H9 (cell line): ENCODE measurements at places on chromosomes 6 and 20. TPM values are rescaled to one million over a fixed set of nuclear protein-coding genes. Genes with fewer than 3 reads are reported as not detected.
A peak's percentile ranks its signal among the peaks of the same experiment; 100 is the strongest.

DNA sequence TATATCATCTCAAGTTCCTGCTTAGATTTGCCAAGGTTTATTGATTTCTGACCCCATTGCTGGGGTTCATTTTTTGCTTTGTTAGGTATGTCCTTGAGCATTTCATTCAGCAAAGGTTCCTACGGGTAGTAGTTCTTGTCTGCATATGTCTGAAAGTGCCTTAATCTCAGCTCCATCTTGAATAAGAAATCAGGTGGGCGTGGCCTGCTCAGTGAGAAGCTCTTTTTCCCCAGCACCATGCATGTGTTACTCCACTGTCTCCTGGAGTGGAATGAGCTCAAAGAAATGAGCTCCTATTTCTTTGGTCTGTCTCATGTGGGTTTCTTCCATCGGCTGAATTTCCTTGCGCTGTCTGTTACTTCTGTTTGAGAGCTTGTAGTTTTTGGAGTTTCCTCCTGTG lies 201.9 kb downstream of the QKI start:
- no peak for DNase-seq

GRCh38 chr6:108707328-108707976 lies 140.8 kb upstream of the ARMC2 start:
- peak; percentile 22 for DNase-seq

DNA sequence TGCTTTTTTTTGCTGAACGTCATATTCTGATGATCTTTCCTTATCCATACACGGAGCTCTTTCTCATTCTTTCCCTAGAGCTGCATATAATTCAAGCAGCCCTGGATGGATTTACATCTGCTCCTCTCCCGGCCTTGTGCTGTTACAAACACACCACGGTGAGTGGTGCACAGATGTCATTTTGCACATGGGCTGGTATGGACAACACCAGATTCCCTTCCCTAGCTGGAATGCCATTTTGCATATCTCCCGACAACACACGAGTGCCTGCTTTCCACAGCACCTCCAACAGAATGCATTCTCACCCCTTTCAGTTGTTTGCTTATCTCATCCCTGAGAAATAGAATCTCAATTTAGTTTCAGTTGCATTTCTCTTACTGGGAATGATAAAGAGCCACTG lies 69.5 kb upstream of the AFDN start:
- no peak for DNase-seq

- no peak for DNase-seq
Measured at GRCh38 chr6:159163901-159164370, 5.3 kb upstream of the FNDC1 start.

DNA sequence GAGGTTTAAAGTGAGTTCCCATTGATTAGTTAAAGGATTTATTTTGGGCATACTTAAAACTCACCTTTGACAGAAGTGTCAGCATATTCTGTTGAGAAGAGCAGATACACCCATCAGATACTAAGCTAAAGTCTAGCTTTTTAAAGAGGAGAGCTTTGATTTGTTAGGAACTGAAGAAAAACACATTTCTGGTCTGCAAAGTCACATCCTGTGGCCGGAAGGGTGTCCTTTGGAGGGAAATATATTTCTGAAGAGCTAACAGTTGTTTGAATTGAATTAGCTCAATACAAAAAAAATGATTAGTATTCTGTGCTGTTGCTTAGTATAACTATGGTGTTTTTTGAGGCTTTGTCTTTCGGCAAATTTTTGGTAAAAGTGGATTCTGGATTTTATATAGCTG lies 302.7 kb downstream of the RFPL4B start:
- no peak for DNase-seq

- no peak for DNase-seq
Measured at GRCh38 chr6:150134280-150134920, 8.4 kb upstream of the PPP1R14C start.

DNA sequence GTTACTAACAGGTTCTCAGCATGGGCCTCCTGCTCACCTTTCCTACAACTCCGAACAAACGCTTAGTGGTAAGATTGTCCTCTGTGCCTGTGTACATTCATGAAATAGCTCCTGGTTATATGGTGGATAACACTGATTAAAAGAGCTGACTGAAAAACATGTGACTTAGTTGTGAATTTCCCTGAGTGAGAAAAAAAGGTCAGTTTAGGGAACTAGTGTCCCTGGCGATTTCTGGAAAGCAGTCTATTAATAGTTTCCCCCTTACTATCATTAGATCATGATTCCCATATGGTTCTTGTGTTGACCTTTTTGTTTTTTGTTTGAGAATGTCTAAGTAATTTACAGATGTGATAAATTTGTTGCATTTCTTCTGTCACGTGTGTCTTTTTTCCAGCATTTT lies 15.6 kb downstream of the SNRPC start:
- DNase-seq: no peak

DNA sequence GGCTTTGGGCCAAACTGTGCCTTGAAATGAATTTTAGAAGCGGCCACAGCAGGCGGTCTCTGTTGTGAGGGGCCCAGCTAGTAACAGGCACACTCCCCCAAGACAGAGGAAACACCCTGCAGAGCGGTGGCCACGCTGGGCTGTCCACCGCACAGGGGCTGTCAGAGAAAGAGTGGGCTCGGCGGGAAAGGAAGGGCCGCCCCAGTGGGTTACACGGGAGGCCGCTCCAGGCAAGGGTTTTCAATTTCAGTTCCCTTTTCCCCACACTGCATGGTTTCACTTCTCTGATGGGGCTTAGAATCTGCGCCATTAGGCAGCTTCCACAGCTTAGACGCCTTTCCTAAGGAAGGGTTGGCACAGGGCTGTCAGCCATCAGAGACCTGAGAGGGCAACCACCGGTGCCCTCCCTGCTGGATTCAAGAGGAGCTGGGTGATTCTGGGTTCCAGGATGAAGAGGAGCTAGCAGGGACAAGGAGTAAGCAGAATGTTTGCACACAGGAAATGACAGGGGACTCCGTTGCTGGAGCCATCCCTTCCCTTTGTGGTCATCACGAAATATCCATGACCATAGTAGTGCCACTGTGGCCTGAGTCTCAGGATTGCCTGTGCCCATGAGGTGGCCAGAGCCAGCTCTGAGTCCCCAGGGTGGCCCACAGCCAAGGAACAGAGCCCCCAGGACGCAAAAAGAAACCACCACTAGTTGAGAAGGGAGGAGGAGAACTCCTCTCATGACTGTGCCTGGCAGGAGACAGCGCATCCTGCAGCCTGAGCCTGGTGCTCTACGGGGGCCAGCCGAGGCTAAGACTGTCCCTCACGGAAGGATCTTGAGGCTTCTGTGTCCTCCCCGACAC lies 282.7 kb downstream of the NRN1 start:
- DNase-seq: no peak

DNA sequence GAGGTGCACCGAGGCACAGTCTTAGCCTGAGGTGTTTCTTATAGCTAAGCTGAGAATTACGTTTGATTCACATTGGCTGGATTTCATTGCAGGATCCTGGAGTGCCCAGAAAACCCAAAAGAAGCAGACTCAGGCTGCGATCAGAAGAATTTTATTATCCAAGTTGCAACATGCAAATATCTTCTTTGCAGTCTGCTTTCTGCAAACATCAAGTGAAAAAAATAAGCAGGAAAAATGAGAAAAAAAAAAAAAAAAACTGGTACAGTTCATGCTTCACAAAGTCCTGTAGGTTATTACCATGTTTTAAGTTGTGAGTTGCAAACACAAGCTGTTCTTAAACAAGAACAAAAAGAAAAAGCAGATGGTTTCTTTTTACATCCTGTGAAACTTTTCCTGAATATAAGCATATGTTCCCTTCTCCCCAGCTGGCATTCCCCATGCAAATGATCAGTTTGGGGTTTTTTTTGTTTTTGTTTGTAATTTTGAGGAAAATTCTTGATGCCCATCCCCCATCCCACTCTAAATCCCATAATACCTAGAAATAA lies 349.0 kb downstream of the CBLN4 start:
- no peak for DNase-seq

DNA sequence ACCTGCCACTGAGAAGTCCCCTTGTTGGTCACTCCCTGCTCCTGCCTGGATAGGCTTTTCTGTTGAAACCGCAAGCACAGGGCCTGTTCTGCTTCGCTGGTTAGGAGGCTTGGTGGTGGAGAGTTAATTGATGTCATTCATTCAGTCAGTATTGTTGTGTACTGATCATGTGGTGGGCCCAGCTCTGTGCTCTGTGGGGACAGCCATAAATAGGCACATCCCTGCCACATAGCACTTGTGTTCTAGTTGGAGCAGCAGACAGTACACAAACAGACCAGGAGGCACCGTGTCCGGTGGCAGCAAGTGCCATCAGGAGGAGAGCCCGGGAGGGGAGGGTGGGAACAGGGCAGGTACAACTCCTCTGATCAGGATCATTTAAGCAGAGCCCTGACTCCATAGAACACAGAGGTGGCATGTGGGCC lies 155.2 kb upstream of the INSM1 start:
- no peak for DNase-seq

DNA sequence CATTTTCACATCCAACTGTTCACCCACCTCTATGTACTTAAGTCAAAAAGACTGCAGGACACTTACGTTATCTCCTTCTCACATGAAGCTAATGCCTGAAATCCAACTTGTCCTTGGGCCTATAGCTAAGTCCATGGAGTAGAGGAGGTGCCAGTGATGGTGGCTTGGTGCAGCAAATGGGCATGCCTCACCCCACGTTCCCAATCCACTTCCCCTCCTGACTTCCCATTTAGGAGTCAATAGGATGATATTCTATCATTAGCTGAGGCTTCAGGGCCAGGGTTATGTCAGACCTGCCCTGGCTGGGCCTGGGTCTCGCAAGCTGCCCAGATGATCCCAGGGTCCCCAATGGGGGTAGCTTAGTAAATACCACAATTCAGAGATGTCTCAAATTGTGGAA lies 410.4 kb downstream of the MAFB start:
- DNase-seq: no peak

DNA sequence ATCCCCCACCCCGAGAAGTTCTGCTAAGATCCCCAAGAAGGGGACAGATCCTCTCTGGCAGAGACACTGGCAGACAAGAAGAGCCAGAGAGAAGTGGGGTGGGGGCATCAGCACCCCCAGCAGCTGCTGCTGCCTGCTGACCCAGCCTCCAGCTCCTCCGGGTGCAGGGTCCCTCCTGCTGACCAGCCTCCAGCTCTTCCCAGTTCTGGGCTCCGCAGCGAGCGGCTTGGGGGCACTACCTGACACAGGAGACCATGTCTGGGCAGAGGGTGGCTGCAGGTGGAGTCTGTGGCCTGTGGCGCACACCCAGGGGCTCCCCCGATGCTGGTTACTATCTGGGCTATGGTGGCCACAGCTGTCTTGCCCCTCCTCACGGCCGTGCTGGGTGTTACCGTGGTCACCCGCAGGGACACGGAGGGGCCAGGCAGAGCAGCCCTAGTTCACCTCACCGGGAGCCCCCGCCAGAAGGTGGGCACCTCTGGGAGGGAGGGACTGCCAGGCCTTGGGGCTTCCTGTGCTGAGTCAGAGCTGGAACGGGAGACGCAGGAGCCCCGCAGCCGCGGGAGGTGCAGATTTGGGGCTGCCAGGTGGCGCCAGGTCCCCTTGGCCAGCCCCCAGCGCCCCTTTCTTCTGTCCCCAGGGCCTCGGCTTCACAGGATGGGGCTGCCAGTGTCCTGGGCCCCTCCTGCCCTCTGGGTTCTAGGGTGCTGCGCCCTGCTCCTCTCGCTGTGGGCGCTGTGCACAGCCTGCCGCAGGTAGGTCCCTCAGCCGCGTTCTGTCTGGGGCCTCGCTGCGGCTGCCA lies 630 bp downstream of the LIME1 start:
- DNase-seq: peak; percentile 57

GRCh38 chr6:56368491-56368890 lies 121.1 kb upstream of the COL21A1 start:
- no peak for DNase-seq

TBX18 gene
- total RNA-seq: 0.02 TPM in 1 of 2 replicates, not detected in the other

PRRT1 gene
- total RNA-seq: 1.8 and 1.9 TPM in 2 replicates

SRF gene
- total RNA-seq: 57.5 and 59.7 TPM in 2 replicates

SS18L1 gene
- 18.8 and 22.2 TPM in 2 replicates for total RNA-seq

CTCFL gene
- total RNA-seq: 0.79 and 0.90 TPM in 2 replicates

PNPLA1 gene
- 0.09 TPM in 1 of 2 replicates, not detected in the other for total RNA-seq
